ENCODE measurements at places on chromosomes 11 and 22. TPM values are rescaled to one million over a fixed set of nuclear protein-coding genes. Genes with fewer than 3 reads are reported as not detected.

Gene NPTXR
- total RNA-seq: 10.9 TPM

Gene MYH9
- total RNA-seq: 328 TPM

Gene TLCD5
- total RNA-seq: 7.8 TPM

Gene MRGPRX3
- not detected for total RNA-seq

Gene MAPK8IP2
- 2.3 TPM for total RNA-seq

Gene RIMBP3C
- total RNA-seq: 0.35 TPM

Gene UBQLNL
- 0.62 TPM for total RNA-seq

Gene NXPE4
- 0.17 TPM for total RNA-seq

Gene C11orf91
- not detected for total RNA-seq

Gene LYVE1
- 33.2 TPM for total RNA-seq

Gene ROBO4
- total RNA-seq: 17.6 TPM

Gene CCDC87
- total RNA-seq: 1.1 TPM

Gene MMP12
- not detected for total RNA-seq

Gene CCDC134
- 8.9 TPM for total RNA-seq

Gene PKNOX2
- 1.2 TPM for total RNA-seq

Gene CBL
- total RNA-seq: 26.5 TPM

Gene FOLR2
- 7.3 TPM for total RNA-seq

Gene LDHAL6A
- total RNA-seq: not detected

Gene AP1B1
- total RNA-seq: 58.6 TPM

Gene CBX7
- total RNA-seq: 190 TPM

Gene ARCN1
- total RNA-seq: 119 TPM

Gene CCDC88B
- total RNA-seq: 8.2 TPM

Gene DLG2
- total RNA-seq: 11.1 TPM

Gene GGTLC3
- total RNA-seq: not detected

Gene TUT1
- 8.2 TPM for total RNA-seq

Gene RCE1
- 12.1 TPM for total RNA-seq
